Activated naive CD4-positive, alpha-beta T cell treated with anti-CD3 and anti-CD28 coated beads for 36 hours (primary cell): ENCODE measurements at places on chromosomes 3 and 15. TPM values are rescaled to one million over a fixed set of nuclear protein-coding genes. Genes with fewer than 3 reads are reported as not detected.

- no peak for DNase-seq
These were observed 52.8 kb downstream of the STAG1 start for GRCh38 chr3:136699271-136699828.

GRCh38 chr3:25495304-25495703, 67.2 kb downstream of the RARB start:
- DNase-seq: no peak

GRCh38 chr3:39415983-39416382, 9.5 kb downstream of the RPSA start:
- no peak for DNase-seq

The IQCH gene
- 0.98 TPM for total RNA-seq

DNA sequence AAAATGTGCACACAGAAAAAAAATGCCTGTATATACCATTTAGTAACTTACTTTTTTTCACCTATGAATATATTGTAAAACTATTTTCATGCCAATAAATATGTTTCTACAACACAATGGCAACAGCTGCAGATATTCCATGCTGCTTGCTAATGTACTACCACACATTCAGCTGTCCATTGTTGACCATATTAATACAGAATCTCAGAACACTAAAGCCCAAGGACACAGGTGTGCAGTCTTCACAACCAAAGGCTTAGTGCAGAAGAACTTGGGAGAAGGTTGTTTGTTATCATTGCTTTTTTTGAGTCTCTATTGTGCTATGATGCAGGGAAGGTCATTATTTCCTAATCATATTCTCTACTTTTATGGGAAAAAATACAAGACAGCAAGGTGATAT, 79.6 kb downstream of the DIPK2A start:
- no peak for DNase-seq

- DNase-seq: no peak
These were observed 38.5 kb downstream of the HDC start for GRCh38 chr15:50227076-50227475.

The MAP2K5 gene
- 15.4 TPM for total RNA-seq

The CCDC32 gene
- total RNA-seq: 25.4 TPM

GRCh38 chr3:174873832-174874657, 14.9 kb downstream of the NAALADL2 start:
- no peak for DNase-seq

GRCh38 chr3:179474480-179474879, 23.2 kb upstream of the GNB4 start:
- DNase-seq: no peak

GRCh38 chr15:77030928-77031375, 36.0 kb downstream of the PSTPIP1 start:
- DNase-seq: peak; percentile 3

DNA sequence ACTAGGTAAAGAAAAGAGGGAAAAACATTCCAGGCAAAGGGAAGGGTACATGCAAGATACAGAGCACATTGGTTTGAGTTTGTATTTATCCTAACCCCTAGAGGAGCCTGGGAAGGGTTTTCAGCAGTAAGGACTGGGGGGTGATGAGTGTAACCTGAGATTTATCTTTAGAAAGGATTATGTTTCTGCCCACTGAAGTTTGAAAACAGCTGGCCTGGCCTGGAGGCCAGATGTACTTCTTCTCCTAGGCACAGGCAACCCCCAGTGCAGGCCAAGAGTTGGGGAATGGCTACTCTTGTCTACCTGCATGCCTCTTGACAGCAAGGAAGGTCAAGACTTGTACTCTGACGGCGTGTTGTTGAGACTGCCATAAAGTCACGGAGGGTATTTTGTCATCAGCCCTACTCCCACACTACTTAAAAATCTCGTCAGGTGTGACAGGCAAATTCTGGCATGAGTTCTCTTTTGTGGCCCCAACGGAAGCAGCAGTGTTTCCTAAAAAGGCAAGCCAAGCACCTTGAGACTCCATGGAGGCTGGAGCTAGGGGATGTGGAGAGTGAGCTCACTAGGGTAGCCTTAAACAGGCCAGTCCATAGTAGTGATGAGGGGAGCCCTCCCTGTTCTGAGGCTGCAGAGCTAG, 241.5 kb upstream of the WNT5A start:
- DNase-seq: no peak

The MASP1 gene
- total RNA-seq: not detected

The ZNF660 gene
- 0.22 TPM for total RNA-seq

- no peak for DNase-seq
These were observed 186.3 kb upstream of the ATP11B start for GRCh38 chr3:182606905-182607504.

The GOLGA8J gene
- total RNA-seq: not detected

- no peak for DNase-seq
These were observed 39.4 kb downstream of the AMOTL2 start for GRCh38 chr3:134334901-134335280.

The EBLN2 gene
- total RNA-seq: 5.0 TPM

GRCh38 chr3:159039286-159039685, 237.4 kb downstream of the MFSD1 start:
- no peak for DNase-seq

DNA sequence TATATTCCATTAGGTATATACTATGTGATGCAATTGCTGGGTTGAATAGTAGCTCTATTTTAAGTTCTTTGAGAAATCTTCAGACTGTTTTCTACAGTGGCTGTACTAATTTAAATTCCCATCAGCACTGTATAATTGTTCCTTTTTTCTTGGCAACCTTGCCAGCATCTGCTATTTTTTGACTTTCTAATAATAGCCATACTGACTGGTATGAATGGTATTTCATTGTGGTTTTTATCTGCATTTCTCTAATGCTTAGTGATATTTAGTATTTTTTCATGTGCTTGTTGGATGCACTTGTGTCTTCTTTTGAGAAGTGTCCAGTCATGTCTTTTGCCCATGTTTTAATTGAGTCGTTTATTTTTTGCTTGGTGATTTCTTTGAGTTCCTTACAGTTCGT, 145.1 kb upstream of the PLSCR5 start:
- no peak for DNase-seq

GRCh38 chr3:148903022-148903442, 37.9 kb downstream of the CPA3 start:
- DNase-seq: no peak
